ENCODE measurements at places on chromosomes 3 and 15.

DNA sequence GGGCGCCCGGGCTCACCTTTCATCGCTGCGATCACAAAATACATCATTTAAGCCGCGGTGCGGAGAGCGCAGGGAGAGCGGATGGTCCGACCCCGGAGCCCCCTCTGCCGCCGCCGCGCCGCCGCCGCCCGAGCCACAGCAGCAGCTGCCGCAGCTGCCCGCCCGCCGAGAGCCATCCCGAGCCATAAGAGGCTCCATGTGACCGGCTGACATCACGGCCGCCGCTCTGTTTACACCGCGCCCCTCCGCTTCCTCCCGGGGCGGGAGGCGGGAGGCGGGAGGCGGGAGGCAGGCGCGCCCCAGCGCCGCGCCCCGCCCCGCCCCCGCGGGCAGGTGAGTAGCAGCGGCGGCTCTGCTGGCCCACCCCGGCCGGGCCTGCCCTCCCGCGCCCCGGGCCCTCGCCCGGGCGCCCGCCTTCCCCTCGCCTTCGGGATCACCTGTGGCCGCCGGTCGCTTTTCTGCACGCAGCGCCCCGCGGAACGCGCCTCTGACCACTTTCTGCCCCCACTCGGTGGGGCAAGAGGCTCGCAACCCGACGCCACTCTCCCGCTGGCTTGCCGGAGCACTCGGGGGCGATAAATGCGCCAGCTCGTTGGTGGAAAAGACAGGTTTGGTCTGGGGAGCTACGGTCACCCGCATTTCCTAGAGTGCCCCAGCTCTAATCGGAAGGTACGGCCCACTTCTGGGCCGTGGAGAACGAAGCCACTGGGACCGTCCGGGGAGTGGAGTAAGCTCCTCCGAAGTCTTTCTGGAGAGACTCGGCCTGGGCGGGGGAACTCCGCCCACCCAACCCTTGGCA is 113.6 kb upstream of the ICE2 start:
- DNase-seq = peak; percentile 84

- no peak for DNase-seq
Observed at GRCh38 chr3:4981665-4982494, 2.6 kb downstream of the BHLHE40 start.

GRCh38 chr3:52606373-52607085 is 70.1 kb downstream of the UQCC5 start:
- no peak for DNase-seq

DNA sequence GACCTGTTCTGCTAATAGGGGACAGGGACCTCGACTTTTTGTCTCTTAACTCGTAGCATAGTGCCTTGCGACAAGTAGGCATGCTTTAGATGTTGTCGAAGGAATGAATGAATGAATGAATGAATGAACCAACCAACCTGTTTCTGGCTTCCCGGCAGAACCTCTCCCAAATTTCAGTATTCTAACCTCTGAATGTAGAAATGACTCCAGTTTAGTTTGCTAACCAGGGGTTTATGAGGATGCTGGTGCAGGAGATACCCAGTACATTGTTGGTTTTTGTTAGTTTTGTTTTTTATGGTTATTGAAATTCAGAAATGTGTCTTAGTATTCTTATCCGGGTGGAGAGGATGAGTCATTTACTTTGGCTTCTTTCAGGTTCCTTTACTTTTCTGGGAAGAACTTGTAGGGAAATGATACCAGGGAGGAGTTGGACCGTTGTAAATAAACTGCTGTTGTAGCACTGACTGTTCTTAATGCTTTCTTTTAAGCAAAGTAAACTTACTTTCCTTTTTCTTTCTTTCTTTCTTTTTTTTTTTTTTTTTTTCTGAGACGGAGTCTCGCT is 29.6 kb upstream of the EHHADH start:
- no peak for DNase-seq

- no peak for DNase-seq
Observed at GRCh38 chr3:170331143-170331542, 26.4 kb upstream of the SKIL start.

GRCh38 chr3:64008017-64008416 is 15.3 kb downstream of the PSMD6 start:
- DNase-seq = no peak

GRCh38 chr15:29945943-29946596 is 123.8 kb upstream of the TJP1 start:
- DNase-seq = no peak

DNA sequence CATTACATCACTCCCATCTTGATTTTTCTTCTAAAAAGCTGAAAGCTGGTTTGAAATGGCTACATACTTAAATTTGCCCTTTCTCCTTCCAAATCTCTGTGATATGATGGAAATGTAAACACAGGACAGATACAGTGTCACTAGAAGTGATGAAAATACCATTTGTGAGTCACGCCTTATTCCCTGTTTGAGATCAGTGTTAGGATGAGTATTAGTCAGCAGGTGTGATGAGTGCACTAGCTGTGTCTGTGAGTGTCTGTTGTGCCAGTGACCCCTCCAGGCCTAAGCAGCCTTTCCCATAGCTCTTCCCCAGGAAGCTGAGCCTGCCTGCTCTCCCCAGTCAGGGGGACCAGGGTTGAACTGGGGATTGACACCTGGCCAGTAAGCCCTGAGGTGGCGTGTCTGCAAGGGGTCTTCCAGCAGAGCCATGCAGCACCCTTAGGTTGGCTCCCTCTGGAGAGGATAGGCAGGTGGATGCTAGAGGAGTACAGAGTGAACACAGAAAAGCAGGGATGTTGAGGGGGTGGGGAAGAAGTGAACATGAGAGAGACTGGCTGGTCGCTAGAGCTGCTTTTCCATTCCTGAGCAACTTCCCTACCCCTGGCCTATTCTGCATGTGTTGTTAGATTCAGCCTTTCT is 92.0 kb downstream of the PDE8A start:
- DNase-seq = no peak

DNA sequence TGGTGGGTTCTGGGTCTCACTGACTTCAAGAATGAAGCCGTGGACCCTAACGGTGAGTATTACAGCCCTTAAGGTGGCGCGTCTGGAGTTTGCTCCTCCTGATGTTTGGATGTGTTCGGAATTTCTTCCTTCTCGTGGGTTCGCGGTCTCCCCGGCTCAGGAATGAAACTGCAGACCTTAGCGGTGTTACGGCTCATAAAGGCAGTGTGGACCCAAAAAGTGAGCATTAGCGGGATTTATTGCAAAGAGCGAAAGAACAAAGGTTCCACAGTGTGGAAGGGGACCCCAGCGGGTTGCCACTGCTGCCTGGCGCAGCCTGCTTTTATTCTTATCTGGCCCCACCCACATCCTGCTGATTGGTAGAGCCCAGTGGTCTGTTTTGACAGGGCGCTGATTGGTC is 420.5 kb upstream of the BCHE start:
- DNase-seq = no peak

GRCh38 chr3:69825446-69825845 is 86.2 kb downstream of the MITF start:
- DNase-seq = no peak

GRCh38 chr3:171446801-171447578 is 13.2 kb downstream of the TNIK start:
- DNase-seq = no peak

DNA sequence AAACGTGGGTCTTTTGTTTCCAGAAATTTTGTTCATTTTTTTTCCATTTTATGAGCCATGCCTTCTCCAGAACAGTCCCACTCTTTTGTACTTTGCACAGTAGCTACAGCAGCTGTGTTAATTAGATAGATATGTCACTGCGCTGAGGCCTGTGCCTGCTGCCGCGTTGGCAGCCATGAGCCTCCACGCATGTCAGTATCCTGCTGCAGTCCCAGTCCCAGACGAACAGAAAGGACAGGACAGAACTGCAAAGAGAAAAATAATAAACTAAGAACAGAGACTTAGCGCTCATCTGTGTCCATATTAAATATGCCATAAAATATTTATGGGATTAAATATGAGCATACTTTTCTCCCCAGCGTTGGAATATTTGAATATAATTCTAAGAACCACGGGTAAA is 442.4 kb upstream of the RARB start:
- DNase-seq = no peak

DNA sequence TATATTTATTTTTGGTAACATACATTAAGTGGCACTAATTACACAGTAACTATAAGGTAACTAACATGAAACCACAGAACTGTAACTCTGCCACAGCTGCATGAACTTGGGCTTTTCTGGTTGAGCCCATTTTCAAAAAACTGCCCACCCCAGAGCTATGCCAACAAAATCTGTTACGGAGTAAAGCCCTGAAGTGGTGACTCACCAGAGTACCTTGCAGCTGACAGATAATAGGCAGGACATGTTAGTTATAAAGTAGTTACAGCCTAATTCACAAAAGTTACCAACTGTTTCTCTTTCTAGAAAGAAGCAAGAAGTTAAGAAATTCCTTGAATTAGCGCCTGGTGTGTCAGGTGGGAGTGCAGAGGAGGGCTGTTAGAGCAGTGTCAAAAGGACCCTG is 1.5 kb upstream of the GPX1 start:
- no peak for DNase-seq

GRCh38 chr15:95832668-95833067 is 497.8 kb upstream of the NR2F2 start:
- no peak for DNase-seq

DNA sequence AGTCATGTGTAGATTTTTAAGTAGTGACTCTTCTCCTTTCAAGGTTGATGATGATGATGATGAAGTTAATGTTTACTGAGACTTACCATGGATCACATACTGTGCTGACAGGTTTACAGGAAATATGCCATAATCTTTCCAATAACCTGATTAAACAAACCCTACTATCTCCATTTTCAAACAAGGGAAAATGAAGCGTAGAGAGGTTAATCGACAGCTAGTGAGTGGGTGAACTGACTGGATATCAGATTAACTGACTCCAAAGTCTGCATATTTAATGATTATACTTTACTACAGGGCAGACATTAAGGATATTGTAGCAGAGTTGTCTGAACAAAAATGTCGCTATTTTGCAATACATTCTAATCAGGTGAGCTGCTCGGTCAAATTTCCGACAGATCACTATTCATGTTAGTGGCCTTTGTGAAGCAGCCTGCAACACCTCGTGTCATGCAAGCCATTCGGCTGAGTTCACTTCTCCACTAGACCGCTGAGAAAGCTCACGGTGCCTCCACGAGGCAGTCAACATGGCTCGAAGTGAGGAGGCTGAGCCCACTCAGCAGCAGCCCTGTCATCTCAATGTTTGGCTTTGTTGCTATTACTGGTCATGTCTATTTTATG is 264.2 kb downstream of the NFKBIZ start:
- DNase-seq = no peak

GRCh38 chr3:32959371-32959770 is 7.9 kb downstream of the CCR4 start:
- DNase-seq = no peak

- DNase-seq = no peak
Observed at GRCh38 chr15:38171973-38172372, 80.7 kb upstream of the SPRED1 start.

All from naive thymus-derived CD8-positive, alpha-beta T cell (primary cell).